ENCODE measurements at places on chromosomes 13 and 19.

GRCh38 chr19:52453324-52454094, at the start of gene ZNF578:
ZNF578 (plus strand) TSS chr19:52453553; CDS start chr19:52501846, 48,293 bp downstream.
- peak; percentile 62 for DNase-seq

DNA sequence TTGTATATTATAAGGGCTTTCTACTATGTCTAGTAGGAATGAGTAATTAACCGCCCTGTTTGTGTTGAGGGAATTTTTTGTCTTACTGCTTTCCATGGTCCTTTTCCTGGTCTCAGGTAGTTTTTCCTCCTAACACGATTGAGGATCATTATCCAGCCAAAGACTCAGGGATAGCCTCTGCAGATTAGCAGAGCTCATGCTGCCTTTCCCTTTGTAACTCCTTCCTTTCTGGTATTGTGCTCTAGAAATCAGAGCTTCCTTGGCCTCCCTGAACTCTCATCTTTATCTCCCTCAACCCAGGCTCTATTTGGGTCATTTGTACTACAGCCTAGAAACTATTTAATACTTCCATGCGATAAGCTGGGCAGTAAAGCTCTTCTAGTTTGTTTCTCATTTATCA, 142.1 kb downstream of the PDS5B start:
- no peak for DNase-seq

GRCh38 chr13:76385586-76385985, 500.6 kb downstream of the KCTD12 start:
- DNase-seq, result no peak

- DNase-seq, result no peak
Observed at GRCh38 chr19:33397536-33398360, 24.2 kb downstream of the CEBPG start.

DNA sequence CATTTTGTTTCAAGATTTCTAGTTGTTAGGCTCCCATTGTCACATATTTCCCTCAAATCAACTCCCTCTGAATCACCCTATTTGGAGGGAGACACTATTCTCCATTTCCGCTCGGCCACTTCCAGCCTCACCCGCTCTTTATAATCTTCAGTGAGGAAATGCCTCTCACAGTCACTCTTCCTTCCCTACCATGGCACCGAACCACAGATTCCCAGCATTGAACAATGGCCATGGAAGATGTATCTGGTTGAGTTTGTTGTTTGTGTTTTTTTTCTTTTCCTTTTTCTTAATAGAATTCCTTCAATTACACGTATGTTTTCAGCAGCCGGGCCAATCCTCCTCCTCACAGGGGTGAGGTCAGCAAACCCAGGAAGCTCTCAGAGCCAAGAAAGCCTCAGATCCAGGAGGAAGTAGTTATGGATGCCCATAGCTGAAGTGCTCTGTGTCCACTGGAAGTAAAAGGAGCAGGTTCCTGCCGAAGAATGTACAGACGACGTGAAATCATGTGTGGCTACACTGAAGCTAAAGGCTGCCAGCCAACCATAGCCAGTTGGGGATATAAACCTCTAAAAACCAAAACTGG, 472.1 kb downstream of the FOXO1 start:
- no peak for DNase-seq

DNA sequence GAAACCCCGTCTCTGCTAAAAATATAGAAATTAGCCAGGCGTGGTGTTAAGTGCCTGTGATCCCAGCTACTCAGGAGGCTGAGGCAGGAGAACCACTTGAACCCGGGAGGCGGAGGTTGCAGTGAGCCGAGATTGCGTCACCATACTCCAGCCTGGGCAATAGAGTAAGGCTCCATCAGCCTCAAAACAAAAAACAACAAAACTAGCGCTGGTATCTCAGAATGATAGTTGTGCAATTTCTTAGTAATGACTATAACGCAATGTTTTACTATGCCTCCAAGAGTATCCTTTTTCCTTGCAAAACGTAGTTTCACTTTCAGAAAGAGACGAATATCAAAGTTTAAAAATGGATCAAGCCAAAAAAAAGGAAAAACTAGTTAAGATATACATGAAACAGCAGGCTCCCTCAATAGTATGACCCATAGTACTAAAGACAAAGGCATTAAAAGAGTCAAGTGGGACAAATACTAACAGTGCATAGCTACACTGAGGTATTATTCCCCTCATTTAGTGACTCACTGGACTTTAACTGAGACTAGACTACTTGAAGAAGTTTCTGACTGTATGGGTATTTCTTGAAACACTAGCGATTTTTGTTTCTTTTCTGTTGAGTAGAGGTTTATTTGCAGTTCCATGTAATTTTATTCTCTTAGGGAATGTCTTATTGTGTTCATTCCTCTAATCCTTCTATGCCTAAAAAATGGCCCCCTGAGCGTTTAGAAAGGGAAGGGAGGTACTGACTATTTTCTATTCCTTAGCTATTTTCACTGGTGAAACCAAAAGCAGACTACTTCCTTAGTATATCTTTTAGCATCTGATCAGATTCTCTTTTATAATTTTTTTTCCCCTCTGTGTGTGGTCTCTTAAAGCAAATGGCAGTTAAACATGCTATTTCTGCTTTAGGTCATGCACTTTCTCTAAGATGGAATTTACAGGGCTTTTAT, 10.4 kb upstream of the ITM2B start:
- DNase-seq, result no peak

DNA sequence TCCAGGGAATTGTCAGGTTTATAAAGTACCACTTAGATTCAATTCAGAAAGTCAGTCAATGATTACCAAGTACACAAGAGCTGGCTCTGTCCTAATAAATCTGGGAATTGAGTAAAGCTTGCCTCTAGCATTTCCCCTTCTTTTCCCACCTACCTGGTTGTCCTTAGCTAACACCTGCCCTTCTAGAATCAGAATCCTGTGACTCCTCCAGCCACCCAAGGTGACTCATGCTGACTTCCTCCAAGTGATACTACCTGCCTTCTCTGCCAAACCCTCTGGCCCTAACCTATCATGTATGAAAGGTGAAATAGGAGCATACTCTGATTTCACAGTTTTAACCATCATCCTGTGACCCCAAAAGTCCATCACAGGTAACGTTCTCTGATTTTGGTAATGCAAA, 151.2 kb downstream of the DIAPH3 start:
- DNase-seq, result no peak

DNA sequence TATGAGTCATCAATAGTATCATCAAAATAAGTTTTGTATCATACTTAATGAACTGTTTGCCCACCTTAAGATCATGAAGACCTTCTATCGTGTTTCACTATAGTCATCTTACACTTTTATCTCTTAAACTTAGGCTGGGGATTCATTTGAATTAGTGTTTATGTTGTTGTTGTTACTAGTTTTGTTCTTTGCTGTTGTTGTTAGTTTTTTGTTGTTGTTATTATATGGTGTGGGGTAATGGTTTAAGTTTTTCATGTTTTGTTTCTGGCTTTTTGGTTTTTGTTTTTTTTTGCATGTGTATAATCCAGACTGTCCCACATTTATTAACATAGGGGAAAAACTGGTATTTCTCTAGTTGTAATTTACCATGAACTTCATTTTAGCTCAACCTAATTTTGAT, 965.1 kb upstream of the MIR17HG start:
- DNase-seq, result no peak

GRCh38 chr19:19192910-19193423, 909 bp downstream of the RFXANK start:
- no peak for DNase-seq

GRCh38 chr19:56091751-56092546, 29.1 kb downstream of the ZNF787 start:
- no peak for DNase-seq

DNA sequence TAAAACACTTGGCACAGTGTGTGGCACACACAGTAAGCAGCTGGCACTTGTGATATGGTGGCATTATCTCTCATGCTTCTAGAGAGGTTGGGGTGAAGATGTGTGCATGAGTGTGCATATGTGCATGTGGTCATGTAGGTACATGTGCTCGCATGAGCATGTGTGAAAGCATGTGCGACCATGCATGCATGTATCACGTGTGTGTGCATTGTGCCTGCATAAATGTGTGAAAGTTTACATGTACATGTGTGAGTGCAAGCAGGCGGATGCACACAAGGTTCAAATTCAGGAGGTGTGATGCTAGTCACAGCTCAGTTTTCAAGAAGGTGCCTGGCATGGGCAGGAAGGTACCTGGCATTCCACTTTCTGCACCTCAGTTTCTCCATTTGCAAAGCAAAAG, 59.0 kb upstream of the UQCRFS1 start:
- no peak for DNase-seq

DNA sequence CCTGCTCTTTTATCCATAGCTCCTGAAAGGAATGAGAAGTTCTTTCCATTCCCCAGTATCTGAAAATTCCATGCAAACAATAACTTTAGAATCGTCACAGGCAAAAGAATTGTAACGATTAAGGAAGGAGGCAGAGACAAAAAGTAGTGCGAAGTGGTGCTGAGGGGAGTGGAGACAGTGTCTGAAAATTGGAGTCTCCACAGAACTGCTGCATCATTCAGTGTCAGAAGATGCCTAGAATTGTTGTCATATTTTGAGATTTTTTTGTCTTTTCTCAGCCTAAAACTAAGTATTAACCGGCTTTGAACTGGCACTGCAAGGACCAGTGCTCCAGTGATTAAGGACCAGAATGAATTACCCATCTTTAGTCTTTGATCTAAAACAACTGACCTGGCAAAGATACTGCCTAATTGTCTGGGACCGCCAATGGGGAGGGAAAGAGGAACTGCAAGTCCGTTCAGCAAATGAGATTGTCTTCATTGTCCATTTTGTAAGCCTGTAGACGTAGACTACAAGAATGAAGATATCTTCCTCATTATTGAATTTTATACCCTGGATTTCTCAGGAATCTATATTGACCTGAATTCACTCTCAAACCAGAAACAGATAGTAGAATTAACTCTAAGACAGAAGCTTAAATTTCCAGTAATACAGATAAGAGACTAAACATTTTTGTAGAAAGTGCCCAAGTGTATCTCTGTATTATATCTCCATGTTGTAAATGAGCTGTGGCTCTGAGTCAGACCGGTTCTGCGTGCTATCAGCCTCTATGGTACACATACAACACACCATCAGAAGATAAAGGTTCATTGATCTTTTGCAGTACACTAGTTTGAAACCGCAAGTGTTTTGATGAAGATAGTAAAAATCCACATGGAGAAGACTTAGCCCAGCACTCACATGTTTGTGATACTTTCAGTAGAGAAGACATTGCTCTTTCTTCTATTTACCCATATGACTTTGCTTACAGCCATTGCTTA, 293.2 kb downstream of the EFNB2 start:
- no peak for DNase-seq

- no peak for DNase-seq
Observed at GRCh38 chr19:16073988-16074387, 2.3 kb upstream of the TPM4 start.

- no peak for DNase-seq
Observed at GRCh38 chr13:20370815-20371421, 138.8 kb upstream of the GJB6 start.

DNA sequence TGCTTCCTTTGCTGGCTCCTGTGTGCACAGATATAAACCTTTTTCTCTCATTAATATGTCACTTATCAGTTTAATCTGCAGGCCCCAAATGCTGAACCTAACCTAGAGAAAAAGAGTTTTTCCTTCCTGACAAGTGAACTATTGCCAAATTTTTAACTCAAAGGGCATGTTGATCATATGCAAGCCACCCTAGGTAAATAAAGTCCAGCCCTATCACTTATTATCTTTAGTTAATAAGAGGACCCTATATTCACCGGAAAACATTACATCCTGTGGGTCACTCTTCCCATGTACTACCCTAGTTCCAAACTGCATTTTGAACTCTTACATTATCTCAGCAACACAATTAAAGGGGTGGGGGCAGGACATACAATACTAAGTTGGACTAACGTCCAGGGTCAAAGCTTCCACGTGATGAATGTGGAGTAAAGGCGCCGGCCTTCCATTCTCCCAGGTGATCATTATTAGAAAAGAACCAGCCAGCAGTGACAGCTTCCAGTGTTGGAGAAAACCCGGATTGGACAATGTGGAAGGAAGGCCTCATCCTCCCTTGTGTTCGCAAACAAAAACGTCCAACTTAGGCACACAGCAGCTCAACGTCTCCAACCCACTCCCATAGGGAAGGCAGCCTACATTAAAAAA, 86.6 kb downstream of the STK24 start:
- no peak for DNase-seq

DNA sequence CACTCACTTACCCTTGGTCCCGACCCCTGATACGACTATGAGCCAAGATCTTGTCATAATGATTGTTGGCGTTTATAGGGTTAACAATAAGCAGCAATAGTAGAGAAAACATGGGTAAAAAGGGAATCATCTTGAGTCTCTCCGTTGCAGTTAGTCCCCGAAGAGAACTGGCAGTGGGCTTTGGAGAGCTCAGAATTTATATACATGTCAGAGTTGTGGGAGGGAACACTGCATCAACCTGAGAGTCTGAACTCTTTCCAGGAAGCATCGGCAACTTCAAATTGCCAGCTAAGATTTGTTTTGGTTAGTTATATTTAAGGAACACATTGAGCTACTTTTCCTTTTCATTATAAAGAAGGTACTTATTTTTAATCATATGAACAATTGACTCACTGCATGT, at the start of gene POSTN:
Gene POSTN (minus strand): TSS at position 172 of the 400 bp plus-strand sequence. CDS start 42 bp downstream, at position 130.
- no peak for DNase-seq

DNA sequence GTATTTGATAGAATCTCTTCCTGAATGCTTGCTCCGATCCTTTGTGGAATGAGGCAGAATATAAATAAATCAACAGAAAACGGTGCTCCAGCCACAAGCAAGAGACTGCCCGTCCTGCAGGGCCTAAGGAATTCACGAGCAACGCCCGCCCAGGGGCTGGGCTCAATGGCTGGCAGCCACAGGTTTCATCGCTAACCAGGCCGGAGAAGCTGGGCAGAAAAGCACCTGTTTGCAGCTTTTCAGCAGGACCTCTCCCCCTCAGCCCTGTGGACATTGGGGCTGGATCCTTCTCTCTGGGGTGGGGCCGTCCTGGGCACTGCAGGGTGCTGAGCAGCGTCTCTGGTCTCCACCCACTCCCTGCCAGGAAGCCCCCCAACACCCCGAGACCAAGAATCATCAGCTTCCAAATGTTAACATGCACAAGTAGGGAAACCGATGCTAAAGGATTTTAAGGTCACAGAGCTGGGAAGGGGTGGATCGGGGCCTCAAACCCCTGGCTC, 102.5 kb downstream of the GADD45B start:
- no peak for DNase-seq

GRCh38 chr13:24135674-24136300, 24.7 kb upstream of the SPATA13 start:
- no peak for DNase-seq

DNA sequence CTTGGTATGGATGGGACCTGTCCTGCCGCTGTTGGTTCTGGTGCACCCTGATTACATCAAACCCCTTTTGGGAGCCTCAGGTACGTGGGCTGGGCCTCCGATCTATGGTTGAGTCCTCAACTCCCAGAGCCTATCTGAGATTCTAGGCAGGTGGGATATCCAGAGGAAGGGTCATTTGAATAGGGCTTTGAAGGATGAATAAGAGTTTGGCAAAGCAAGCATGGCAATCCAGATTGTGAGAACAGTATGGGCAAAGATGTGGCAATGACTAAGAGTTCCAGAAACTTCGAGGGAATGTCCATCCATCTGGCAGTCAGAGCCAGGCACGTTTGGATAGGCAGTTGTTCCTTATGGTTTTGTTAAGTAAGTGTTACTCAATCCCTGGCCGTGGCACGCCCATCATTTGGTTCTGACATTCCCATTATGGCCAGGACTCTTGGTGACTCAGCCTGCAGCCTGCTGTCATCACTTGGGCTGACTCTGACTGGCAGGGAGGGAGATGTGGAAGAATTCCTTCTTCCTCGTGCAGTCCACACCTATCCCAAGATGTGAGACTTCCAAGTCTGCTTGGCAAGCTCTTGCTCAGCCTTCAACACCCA, 21.5 kb downstream of the CYP4F22 start:
- DNase-seq, result peak; percentile 92

- DNase-seq, result no peak
Observed at GRCh38 chr13:24151864-24152263, 8.7 kb upstream of the SPATA13 start.

All from lower leg skin (tissue), 4 donors.